A172 (cell line): ENCODE measurements at places on chromosomes 6 and 20. TPM values are rescaled to one million over a fixed set of nuclear protein-coding genes. Genes with fewer than 3 reads are reported as not detected.
A peak's percentile ranks its signal among the peaks of the same experiment; 100 is the strongest.

Gene SPEF1
- 0.67 TPM in 1 of 2 replicates, not detected in the other for total RNA-seq

Gene CGA
- total RNA-seq: not detected in 2 replicates

Gene CABLES2
- total RNA-seq: 10.4 and 12.9 TPM in 2 replicates

Gene MUCL3
- 0.43 TPM in 1 of 2 replicates, not detected in the other for total RNA-seq

Gene UBE2J1
- total RNA-seq: 36.5 and 39.4 TPM in 2 replicates

- DNase-seq: peak; percentile 32
Measured at GRCh38 chr20:47502271-47503239, 868 bp downstream of the NCOA3 start.

- peak; percentile 23 for DNase-seq
Measured at GRCh38 chr6:22613695-22614094, 44.3 kb downstream of the HDGFL1 start.

DNA sequence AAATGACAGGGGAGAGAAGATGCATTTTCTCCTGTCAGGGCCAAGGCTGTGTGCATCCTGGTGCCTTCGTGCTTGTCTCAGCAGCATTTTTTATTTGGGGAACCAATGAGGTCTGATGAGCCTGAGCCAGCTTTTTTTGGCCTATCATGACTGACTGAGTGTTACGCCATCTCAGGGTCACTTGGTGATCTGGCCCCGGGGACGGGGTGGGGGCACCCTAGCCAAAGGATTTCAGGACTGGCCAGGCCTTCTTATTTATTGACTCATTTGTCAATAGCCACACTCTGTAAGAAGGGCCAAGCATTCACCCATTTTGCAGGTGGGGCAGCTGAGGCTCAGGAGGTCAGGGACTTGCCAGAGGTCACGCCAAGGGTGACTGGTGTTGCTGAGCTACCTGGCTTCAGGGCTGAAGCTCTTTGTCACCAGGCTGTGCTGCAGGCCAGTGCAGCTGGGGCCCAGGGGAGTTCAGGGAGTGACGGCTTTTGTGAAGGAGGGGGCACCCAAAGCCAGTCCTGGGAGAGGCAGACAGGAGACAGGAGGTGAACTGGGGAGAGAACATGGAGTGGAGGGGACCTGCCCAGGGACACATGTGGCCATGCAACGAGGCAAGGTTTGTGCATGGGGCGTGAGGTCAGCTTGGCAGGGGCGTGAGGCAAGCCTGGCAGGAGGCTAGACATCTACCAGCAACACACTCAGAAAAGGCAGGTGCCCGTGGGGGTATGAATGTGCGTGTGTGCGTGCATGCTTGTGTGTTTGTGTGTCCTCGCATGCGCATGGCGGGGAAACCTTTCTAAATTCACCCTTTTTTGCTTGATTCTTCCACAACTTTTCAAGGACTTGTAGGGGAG lies 31.1 kb downstream of the VSTM2L start:
- DNase-seq: no peak

DNA sequence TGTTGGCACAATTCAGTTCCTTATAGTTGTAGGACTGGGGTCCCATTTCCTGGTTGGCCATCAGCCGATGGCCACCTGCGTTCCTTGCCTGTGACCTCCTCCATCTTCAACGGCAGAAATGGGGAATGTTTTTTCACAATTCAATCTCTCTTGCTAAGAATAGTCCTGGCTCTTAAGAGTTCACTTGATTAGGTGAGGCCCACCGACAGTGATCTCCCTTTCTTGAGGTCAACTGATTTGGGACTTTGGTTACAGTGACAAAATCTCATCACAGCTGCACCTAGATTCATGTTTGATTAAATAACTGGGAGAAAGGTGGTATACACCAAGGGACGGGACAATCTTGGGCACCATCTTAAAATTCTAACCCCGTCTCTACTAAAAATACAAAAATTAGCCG lies 139.1 kb upstream of the DTNBP1 start:
- no peak for DNase-seq

DNA sequence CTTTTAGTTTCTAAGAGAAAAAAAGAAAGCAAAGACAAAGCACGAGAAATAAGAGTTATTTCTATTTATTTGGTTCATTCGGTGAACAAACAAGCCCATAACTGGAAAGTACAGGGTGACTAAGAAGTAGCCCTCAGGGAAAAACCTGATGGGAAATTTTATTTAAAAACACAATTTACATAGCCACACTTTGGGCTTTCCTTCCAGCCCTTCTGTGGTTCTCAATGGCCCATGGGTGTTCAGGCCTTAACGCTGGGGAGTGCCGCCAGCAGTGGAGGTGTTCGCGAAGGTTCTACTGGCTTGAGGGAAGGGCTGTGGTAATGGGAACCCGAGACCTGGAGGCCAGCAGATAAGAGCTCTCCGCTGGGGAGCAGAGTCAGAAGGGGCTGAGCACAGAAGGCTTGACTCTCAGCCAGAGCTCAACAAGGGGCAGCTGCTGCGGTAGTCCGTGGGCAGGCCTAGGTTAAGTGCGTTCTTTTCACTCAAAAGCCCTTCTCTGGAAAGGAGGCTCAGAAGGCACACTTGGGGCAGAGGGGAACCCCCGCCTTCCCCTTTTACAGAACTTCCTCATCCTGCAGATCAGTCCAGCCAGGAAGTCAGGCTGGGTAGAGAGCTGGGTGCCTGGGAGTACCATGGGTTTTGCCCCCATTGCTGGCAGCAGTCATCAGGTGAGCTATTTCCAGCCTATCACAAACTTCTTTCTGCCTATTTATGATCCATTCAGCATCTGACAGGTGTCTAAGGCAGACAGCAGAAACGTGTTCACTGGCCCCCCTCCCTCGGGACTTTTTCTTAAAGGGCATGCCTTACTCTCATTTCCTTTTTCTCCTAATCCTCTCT lies 8.8 kb upstream of the CD83 start:
- no peak for DNase-seq
